ENCODE measurements at places on chromosomes 4 and X.

- DNase-seq, result peak; percentile 5
Measured at GRCh38 chr4:45350438-45350837, 624.1 kb upstream of the GNPDA2 start.

GRCh38 chrX:13432414-13433297 lies 112.8 kb upstream of the ATXN3L start:
- DNase-seq, result no peak

DNA sequence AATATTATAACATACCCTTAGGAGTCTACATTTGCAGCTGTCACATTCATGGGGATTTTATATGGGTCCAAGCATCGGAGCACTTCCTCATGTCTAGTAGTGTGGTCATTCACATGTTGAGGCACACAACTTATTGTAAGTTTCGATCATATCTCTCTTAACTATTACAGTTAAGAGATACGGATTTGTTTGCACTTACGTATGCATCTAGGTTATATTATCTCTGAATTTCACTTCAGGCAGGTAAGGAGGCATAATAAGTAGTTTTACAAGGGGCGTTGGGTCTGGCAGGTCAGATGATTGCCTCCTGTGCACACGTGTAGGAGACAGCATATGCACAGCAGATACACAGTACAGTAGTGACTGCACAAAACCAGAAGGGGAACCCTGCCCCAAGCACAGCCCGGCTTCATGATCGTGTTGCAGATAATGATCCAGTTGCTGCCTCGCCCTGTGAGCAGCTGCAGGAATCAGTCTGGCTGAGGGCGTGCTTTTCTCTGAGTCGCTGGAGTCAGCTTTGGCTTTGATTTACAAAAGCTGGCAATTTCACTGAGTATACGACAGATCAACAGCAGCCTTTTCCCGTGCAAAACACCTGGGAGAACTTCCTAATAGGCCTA lies 302.9 kb upstream of the GATB start:
- no peak for DNase-seq

GRCh38 chr4:69322055-69322454 lies 41.8 kb downstream of the UGT2B28 start:
- no peak for DNase-seq

- no peak for DNase-seq
Measured at GRCh38 chrX:460823-461640, 74.3 kb upstream of the PPP2R3B start.

- no peak for DNase-seq
Measured at GRCh38 chrX:131317326-131317725, 28.2 kb upstream of the IGSF1 start.

DNA sequence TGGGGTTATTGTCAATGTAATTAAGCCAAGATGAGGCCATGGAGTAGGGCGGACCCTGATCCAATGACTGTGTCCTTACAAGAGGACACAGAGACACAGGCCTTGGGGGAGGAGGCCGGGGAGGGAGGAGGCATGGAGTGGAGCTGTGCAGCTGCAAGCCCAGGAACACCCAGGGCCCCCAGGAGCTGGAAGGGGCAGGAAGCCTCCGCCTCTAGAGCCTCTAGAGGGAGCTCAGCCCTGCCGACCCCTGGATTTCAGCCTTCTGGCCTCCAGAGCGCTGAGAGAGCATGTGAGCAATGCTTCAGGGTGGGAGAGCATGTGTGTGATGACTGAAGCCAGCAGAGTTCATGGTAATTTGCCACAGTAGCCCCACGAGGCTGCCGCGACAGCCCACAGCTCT lies 234.6 kb downstream of the AFAP1 start:
- no peak for DNase-seq

- no peak for DNase-seq
Measured at GRCh38 chr4:56990109-56990905, 11.6 kb downstream of the POLR2B start.

- no peak for DNase-seq
Measured at GRCh38 chr4:15331930-15332329, 95.9 kb upstream of the C1QTNF7 start.

DNA sequence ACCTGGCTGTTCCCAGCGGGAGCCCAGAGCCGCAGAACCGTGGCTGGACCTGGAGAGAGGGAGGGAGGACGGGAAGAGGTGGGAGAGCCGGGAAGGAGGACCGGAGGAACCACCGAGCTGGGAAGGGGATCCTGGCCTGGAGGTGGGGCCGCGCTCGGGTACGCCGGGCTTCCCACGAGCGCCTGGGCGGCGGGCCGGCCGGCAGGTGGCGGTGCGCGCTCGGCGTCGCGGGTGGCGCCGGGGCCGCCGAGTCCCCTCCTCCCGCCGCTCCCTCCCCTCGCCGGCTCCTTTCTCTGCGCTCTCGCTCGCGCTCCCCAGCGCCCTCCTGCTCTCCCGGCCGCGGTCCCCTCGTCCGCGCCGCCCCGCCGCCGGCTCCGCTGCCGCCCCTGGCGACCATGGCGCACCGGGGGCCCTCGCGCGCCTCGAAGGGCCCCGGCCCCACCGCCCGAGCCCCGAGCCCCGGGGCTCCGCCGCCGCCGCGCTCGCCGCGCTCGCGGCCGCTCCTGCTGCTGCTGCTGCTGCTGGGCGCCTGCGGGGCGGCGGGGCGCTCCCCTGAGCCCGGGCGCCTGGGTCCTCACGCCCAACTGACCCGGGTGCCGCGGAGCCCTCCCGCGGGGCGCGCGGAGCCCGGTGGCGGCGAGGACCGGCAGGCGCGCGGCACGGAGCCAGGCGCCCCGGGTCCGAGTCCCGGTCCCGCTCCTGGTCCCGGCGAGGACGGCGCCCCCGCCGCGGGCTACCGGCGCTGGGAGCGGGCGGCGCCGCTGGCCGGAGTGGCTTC lies at the start of gene SORCS2:
Gene SORCS2 (plus strand): TSS at position 287 of the 778 bp plus-strand sequence.
- DNase-seq, result peak; percentile 85

DNA sequence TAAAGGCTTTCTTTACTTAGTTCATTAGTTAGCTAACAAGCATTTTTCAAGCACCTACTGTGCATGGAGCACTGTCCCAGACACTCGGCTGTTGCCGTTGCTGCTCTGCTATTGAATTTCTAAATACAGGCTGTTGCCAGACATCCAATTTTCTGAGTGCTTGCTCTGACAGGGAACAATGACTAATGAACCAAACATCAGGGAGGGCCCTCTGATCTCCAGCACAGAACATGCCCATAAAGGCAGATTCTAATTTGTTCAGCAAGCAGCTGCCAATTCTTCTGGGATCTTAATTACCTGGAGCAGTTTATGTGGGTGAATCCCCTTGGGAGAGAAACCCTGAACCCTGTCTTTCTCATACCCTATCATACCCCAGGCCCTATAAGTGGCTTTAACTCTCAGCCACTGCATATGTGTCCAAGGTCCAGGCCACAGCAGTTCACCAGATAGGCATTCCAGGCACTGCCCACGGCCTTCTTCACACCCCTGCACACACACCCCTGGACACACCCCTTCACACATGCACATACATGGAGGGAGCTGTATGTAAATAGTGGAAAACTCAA lies 27.9 kb downstream of the TSC22D3 start:
- DNase-seq, result no peak

GRCh38 chr4:189613207-189613606 lies 327.5 kb upstream of the FRG1 start:
- DNase-seq, result no peak

- peak; percentile 17 for DNase-seq
Measured at GRCh38 chrX:23332101-23332887, 2.4 kb upstream of the PTCHD1 start.

DNA sequence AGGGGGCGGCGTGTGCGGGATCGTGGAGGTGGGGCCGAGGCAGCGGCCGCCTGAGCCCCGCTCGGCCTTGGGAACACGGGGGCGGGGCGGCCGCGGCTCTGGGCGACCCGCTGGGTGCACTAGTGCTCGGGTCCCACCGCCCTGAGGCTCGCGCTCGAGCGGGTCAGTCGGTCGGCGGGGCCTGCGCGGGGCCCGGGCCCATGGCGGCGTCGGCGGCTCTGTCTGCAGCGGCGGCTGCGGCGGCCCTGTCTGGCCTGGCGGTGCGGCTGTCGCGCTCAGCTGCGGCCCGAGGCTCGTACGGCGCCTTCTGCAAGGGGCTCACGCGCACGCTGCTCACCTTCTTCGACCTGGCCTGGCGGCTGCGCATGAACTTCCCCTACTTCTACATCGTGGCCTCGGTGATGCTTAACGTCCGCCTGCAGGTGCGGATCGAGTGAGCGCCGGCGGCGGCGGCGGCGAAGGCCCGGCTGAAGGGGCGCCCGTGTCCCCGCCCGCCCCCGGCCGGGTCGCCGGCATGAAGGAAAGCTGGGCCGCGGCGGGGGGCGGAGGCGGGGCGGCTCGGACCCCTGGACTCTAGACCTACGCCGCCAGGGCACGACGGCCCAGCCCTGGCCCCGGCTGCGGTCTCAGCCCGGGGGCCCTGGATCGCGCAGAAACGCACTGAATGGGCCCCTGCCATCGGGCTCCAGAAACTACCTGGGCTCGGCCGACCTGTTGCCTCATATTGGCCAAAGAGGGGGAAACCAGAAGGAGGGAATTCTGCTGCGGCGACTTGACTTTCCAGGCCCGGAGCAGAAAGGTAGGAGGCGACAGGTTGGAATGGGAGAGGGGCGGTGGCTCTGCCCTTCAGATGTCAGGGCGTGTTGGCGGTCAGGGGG lies at the start of gene SMIM10L2A:
Gene SMIM10L2A (plus strand): TSS at position 13 of the 878 bp plus-strand sequence. CDS start 188 bp downstream, at position 201.
- no peak for DNase-seq

DNA sequence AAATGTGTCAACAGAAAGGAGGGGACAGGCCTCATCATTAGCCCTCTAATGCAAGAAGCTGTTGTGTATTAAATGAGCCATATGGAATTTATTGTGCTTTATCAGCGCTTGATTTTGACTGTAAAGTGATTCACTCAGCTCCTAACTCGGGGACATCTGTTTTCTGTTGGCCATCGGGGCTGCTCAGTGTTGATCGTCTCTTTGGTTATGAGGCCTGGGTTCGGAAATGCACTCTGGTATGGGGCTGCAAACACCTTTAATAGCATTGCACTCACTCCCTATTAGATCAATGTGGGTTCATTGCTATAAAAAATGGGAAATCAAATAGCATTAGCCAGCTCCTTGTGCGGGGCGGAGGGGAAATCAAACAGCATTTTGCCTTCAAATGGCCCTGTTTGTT lies 6.4 kb downstream of the ARX start:
- DNase-seq, result no peak

GRCh38 chr4:54940996-54941865 lies 184.2 kb downstream of the KDR start:
- peak; percentile 2 for DNase-seq

GRCh38 chr4:101806914-101807313 lies 16.4 kb downstream of the BANK1 start:
- peak; percentile 55 for DNase-seq

GRCh38 chr4:185457136-185457535 lies 14.4 kb downstream of the CCDC110 start:
- DNase-seq, result no peak

DNA sequence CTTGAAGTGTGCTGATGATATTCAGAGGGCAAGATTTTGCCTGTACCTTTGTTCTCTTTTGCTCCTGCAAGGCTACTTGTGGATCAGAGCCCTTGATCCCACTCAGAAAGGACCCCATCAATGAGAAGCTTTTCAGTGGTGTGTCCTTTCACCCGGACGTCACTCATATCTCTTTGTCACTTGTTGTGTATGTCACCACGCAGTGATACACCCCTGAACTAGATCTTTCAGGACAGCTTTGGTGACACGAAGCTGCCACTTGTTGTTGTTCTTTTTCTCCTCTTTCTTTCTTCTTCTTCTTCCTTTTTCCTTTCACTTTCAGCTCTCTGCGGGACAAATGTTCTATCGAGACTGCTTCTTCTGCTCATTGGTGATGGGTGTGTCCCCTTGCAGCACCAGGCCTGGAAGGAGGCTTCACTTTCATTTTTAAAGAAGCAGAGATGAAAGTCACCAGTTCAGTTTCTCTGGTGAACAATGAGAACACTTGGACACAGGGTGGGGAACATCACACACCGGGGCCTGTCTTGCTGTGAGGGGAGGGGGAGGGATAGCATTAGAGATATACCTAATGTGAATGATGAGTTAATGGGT lies 83.6 kb downstream of the NBDY start:
- peak; percentile 43 for DNase-seq

GRCh38 chr4:36351082-36351666 lies 69.8 kb downstream of the DTHD1 start:
- DNase-seq, result peak; percentile 31

DNA sequence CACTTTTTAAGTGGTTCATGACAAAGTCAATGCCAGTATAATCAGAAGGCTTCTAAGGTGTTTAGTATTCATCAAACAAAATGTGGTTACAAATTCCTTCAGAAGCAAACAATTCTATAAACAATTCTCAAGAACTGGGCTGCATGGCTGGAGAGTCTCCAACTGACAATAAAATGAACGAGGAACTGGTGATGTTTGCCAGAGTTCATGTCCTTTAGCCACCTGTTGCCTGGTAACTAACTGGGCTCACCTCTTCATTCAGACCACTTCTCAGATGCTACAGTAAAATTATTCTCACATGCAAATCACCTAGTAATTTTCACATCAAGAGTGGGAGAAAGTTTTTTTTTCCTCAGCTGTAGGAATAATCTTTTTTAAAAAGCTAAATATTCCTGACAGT lies 53.3 kb downstream of the CAMK2D start:
- no peak for DNase-seq

GRCh38 chr4:166230841-166231240 lies 357.8 kb downstream of the TLL1 start:
- no peak for DNase-seq

- no peak for DNase-seq
Measured at GRCh38 chr4:186622788-186623464, 67.6 kb upstream of the MTNR1A start.

DNA sequence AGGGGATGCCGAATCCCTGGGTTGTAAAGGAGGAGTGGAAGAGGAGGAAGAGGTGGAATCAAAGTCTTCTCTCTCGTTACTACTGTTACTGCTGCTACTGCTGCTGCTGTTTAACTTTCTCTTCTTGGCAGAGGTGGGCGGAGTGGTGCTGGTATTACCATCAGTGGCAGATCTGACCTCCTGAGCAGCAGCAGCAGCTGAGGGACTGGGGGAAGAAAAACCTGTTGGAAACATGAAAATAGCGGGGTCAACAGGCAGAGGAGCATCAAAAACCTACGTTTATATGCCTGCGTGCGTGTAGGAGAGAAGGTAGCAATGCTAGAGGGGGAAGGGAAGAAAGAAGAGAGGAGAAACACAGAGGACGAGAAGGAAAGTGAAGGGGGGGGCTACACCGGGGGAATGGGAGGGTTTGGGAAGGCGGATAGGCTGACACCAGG lies 339 bp downstream of the CUL4B start:
- DNase-seq, result no peak

DNA sequence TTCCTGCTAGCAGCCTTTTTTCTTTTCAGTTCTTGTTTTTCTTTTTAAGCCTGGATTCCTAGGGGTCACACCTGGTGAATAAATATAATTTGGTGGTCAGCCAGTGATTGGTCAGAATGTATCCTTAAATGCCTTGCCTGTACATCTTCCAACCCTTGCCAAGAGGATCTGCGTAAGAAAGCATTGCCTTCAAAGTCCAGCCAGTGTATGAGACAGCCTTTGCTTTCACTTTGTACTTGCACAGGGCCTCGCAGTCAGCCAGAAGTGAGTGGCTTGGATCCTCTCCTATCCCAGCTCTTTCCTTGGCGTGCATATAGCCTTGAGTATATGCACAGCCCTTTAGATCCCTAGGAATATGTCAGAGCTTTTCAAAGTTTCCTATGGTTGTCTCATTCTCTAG lies 22.2 kb downstream of the KANTR start:
- DNase-seq, result no peak

Data from GM13976 (cell line).